ENCODE measurements at places on chromosomes 1 and 21. TPM values are rescaled to one million over a fixed set of nuclear protein-coding genes. Genes with fewer than 3 reads are reported as not detected.

C4BPA gene
- total RNA-seq: not detected

NTMT2 gene
- total RNA-seq: not detected

SLC35F3 gene
- total RNA-seq: not detected

TACSTD2 gene
- not detected for total RNA-seq

LCE6A gene
- not detected for total RNA-seq

DNA sequence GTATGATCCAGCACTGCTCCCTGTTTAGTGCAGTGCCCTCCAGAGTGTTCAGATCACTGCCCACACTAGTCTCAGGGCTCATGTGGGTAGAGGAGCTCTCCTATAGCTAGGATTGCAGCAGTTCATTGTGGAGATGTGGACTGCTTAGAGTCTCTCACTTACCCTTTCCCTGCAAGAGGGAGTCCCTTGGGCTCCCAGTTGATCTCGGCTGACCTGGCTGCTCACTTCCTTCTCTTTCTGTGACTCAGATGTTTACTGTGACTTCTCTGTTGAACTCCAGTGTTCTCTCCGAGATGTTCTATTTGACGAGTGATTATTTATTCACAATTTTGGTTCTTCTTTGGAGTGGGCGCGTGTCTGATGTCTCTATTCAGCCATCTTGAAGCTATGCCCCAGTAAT, 141.9 kb downstream of the PTBP2 start:
- no peak for DNase-seq
- no peak overlapping the region for H3K4me3 ChIP-seq
- H3K27ac ChIP-seq: no peak overlapping the region
- no peaks in the 10 kb centered on the region for H3K36me3 ChIP-seq
